GM23248 (cell line): ENCODE measurements at places on chromosomes 7 and 10. TPM values are rescaled to one million over a fixed set of nuclear protein-coding genes. Genes with fewer than 3 reads are reported as not detected.

The CCL24 gene
- not detected in 2 replicates for total RNA-seq

The FKBP6 gene
- total RNA-seq: not detected in 2 replicates

The KBTBD2 gene
- total RNA-seq: 31.1 and 33.1 TPM in 2 replicates

The OR2A5 gene
- total RNA-seq: not detected in 2 replicates

The CCL26 gene
- total RNA-seq: not detected in 2 replicates

The SMO gene
- total RNA-seq: 14.7 and 16.3 TPM in 2 replicates

The PTN gene
- total RNA-seq: 8.1 and 8.3 TPM in 2 replicates

The TWNK gene
- total RNA-seq: 3.4 and 4.4 TPM in 2 replicates

The STOX1 gene
- 0.25 TPM in 1 of 2 replicates, not detected in the other for total RNA-seq

The LRRC18 gene
- not detected in 2 replicates for total RNA-seq

The FASTK gene
- total RNA-seq: 141 and 145 TPM in 2 replicates

The USP54 gene
- 4.2 and 18.5 TPM in 2 replicates for total RNA-seq

The METTL27 gene
- 3.5 and 5.3 TPM in 2 replicates for total RNA-seq

The ABHD11 gene
- total RNA-seq: 8.9 and 20.8 TPM in 2 replicates

The ANK3 gene
- total RNA-seq: 0.54 TPM in 1 of 2 replicates, not detected in the other

The OR2A42 gene
- total RNA-seq: 0.25 and 0.32 TPM in 2 replicates

The MINDY4 gene
- 1.8 and 3.5 TPM in 2 replicates for total RNA-seq

GRCh38 chr10:21304198-21304597 is 221.3 kb downstream of the SKIDA1 start:
- DNase-seq: no peak
- H3K4me3 ChIP-seq: no peak overlapping the region

DNA sequence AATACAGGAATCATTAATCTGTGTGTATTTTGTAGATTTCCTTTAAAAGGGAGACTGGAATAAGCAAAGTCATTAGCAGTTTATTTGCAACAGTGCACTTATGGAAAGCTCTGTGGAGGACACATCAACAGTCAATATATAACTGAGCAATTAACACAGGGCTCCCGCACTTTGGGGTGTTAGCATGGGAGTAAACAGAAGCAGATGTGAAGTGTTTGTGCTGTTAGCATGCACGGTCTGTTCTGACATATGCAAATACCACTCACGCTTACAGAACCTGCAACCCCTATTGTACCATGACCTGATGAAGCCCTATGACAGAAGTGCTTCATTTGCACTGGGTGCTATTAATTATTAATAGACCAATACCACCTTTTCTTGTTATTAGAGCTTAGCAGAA is 118.9 kb downstream of the PPP1R3A start:
- H3K4me3 ChIP-seq: no peak overlapping the region
- no peaks in the 10 kb centered on the region for H3K27me3 ChIP-seq
- H3K4me1 ChIP-seq: peaks cover 18% of the 10 kb centered on the region
- no peak overlapping the region for H3K27ac ChIP-seq
- H3K36me3 ChIP-seq: no peaks in the 10 kb centered on the region
- no peak for DNase-seq

DNA sequence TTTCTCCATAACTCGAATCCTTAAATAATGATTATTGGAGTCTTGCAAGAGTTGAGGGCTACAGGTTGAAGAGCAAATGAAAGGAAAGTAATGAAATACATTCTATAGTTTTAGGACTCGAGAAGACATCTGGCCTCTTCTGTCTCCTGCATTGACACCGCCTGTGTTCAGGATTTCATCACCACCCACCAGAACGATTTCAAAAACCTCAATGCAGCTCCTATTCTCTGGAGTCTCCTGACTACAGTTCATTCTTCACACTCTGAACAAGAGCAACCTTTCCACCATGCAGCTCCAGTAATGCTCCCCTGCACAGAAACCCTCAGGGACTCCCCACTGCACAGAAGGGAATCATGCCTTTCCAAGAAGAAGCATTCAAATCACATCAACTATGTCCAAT is 5.5 kb downstream of the IL15RA start:
- H3K36me3 ChIP-seq: no peaks in the 10 kb centered on the region
- H3K27me3 ChIP-seq: no peaks in the 10 kb centered on the region
- no peak overlapping the region for H3K27ac ChIP-seq
- peaks cover 4% of the 10 kb centered on the region; the same call in 1 of the 2 replicates for H3K4me1 ChIP-seq
- no peak overlapping the region for H3K4me3 ChIP-seq

DNA sequence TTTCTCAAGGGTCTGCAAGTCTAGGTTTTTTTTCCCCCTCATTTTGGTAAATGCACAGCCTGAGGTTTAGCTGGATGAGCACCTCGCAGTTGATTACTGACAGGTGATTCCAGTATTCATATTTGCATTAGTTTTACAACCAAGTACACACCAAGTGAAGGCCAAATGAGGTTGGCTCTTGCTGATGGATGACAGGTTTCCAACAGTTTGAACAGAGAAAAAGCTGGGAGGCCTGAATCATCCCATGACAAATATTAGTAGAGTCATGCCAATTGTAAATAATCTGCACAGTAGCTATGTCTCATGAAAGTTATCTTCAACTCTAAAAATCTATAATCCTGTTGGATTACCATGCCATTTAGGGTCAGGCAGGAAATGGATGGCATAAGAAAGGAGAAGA is 399.8 kb downstream of the HTR7 start:
- H3K36me3 ChIP-seq: no peaks in the 10 kb centered on the region
- no peak overlapping the region for H3K27ac ChIP-seq
- DNase-seq: no peak
- no peak overlapping the region for H3K4me3 ChIP-seq
- no peaks in the 10 kb centered on the region for H3K27me3 ChIP-seq

DNA sequence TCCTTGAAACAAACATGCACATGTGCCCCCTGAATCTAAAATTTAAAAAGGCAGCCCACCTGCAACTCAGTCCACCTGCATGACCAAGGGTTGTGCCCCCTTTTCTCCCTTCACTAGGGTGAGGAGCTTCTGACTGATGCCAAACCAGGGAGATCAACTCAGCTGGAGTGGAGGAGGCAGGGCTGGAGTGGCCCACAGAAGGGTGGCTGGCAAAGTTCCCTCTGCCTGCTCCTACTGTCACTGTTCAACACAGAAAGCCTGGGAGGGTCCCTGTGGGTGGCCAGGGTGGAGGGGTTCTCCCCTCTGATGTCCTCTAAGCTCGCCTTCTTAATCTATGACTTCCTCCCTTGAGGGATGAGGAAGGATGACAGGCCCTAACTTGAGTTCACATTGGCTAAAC is 55.7 kb upstream of the ANTXRL start:
- H3K36me3 ChIP-seq: no peaks in the 10 kb centered on the region
- H3K4me3 ChIP-seq: no peak overlapping the region
- no peak overlapping the region for H3K27ac ChIP-seq
- no peaks in the 10 kb centered on the region for H3K4me1 ChIP-seq
- DNase-seq: no peak

DNA sequence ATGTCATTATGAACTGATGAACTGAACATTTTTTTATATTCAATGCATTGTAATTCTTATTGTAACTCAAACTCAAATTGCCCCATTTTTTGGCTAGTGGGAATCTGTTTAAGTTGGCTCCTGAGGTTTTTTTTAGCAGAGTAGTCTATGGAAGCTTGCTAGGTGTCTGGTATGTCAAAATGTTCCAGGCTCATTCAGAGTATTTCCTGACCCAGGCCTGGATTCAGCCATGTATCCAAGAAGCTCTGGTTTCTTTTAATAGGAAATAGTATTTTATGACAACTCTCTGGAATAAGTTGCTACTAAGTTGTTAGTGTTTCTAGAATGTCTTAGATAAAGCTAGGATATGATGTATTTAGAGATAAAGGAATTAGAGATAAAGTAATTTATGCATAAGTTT is 288.0 kb downstream of the ARL4A start:
- no peak overlapping the region for H3K27ac ChIP-seq
- no peaks in the 10 kb centered on the region for H3K4me1 ChIP-seq
- H3K36me3 ChIP-seq: no peaks in the 10 kb centered on the region
- no peak overlapping the region for H3K4me3 ChIP-seq
- DNase-seq: no peak

DNA sequence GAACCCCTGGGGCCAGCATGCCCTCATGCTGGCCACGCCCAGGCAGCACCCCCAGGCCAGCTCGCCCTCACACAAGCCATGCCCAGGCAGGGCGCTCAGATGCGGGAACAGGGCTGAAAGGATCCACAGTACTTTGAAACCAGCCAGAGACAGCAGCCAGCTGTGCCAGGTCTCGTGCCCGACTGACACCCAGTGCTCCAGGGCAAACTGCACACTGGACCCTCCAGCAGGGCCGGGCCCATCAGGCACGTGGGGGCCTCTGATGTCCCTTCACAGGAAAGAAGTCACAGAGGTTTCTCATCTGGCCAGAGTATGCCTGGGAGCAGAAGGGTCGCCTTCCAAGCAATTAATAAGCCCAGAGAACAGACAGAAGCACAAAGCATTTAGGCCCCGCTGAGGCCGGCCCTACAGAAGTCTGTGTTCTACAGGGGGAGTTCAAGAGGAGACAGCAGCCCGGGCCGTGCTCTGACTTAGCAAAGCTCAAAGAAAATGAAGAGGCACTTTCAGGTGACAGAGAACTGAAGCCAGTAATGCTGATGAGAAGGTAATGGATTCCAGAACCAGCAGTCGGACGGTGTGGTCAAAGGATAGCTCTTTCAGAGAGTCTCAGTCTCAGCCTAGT is 21.4 kb downstream of the MAD1L1 start:
- H3K27me3 ChIP-seq: no peaks in the 10 kb centered on the region
- no peak for DNase-seq
- no peaks in the 10 kb centered on the region for H3K36me3 ChIP-seq
- H3K27ac ChIP-seq: no peak overlapping the region
- H3K4me1 ChIP-seq: no peaks in the 10 kb centered on the region

DNA sequence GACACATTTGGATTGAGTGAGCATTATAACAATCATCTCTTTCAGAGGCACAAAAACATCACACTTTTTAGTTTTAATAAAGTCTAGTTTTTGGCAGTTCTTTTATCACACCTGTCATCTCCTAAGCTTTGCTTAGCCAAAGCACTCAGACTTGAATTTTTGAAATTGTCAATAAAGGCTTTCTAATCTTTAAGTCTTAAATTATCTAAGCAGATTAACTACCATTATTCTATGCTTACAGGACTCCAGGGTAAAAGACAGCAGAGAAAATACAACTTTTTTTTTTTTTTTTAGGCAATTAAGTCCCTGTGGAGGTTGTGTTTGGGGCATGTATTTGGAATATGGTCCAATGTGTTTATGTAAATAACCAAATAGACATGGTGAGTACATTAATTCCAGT is 17.6 kb upstream of the DLX6 start:
- H3K4me3 ChIP-seq: no peak overlapping the region
- DNase-seq: no peak
- H3K36me3 ChIP-seq: no peaks in the 10 kb centered on the region
- H3K27me3 ChIP-seq: peaks cover 65% of the 10 kb centered on the region

GRCh38 chr7:141558544-141559183 is 7.5 kb downstream of the AGK start:
- H3K27me3 ChIP-seq: no peaks in the 10 kb centered on the region
- H3K4me3 ChIP-seq: no peak overlapping the region
- peaks cover 12% of the 10 kb centered on the region for H3K4me1 ChIP-seq
- no peak overlapping the region for H3K27ac ChIP-seq

- H3K4me3 ChIP-seq: no peak overlapping the region
- no peak for DNase-seq
- H3K4me1 ChIP-seq: peaks cover 17% of the 10 kb centered on the region
- H3K27me3 ChIP-seq: no peaks in the 10 kb centered on the region
- H3K36me3 ChIP-seq: no peaks in the 10 kb centered on the region
Observed at GRCh38 chr10:62912086-62912485, 95.9 kb upstream of the EGR2 start.

GRCh38 chr10:124587811-124588211 is 126.2 kb downstream of the LHPP start:
- no peak for DNase-seq
- H3K36me3 ChIP-seq: no peaks in the 10 kb centered on the region
- H3K27ac ChIP-seq: no peak overlapping the region
- no peaks in the 10 kb centered on the region for H3K27me3 ChIP-seq
- H3K4me1 ChIP-seq: no peaks in the 10 kb centered on the region

GRCh38 chr7:50954245-50954644 is 171.5 kb upstream of the GRB10 start:
- H3K36me3 ChIP-seq: no peaks in the 10 kb centered on the region
- H3K4me3 ChIP-seq: no peak overlapping the region
- H3K4me1 ChIP-seq: no peaks in the 10 kb centered on the region; the same call in 1 of the 2 replicates
- no peak overlapping the region for H3K27ac ChIP-seq
- H3K27me3 ChIP-seq: peaks cover 19% of the 10 kb centered on the region; the same call in 1 of the 2 replicates

- H3K27ac ChIP-seq: no peak overlapping the region
- H3K27me3 ChIP-seq: peaks cover 42% of the 10 kb centered on the region
Observed at GRCh38 chr7:30965372-30965771, 1.6 kb downstream of the GHRHR start.

DNA sequence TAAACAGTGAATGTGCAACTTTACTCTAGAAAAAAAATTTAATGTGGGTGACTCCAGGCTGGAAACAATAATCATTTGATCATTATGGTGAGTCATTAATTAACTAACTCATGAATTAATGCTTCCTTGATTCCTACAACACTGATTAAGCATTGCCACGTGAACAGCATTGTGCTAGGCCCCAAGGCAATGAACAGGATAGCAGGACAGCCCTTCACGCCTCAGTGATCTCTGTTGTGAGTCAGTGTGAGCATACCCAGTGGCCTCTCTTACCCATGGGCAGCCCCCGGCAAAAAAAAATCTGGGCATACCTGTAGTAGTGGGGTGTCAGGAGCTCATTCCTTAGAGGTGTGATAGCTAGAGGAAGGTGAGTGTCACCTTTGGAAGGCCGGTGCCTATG is 76.0 kb downstream of the DENND2A start:
- no peaks in the 10 kb centered on the region for H3K36me3 ChIP-seq
- peak overlapping the region; percentile 78 for H3K27ac ChIP-seq
- no peak overlapping the region for H3K4me3 ChIP-seq
- peak; percentile 68 for DNase-seq
- no peaks in the 10 kb centered on the region for H3K27me3 ChIP-seq

- DNase-seq: no peak
- no peaks in the 10 kb centered on the region for H3K27me3 ChIP-seq
- H3K36me3 ChIP-seq: no peaks in the 10 kb centered on the region
- H3K4me1 ChIP-seq: peaks cover 29% of the 10 kb centered on the region
Observed at GRCh38 chr10:87703771-87704170, 44.1 kb downstream of the PAPSS2 start.

DNA sequence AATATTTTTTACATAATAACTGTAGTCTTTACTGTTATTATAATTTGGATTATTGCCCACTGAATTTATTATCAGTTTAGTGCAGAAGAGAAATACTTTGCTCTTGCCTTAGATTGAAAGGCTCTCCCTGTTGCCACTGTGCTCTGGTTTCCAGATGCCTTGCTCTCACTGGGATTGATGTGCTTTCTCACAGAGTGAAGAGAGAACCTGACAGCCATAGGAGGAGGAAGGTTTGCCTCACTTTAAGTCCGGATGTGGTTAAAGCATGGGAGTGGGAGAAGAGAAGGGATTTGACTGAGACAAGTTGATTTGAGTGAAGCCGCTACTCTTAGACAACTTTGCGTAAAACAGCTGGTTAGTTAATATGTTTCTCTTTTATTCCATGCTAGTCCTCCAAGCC is 68.2 kb upstream of the RPA3 start:
- H3K4me3 ChIP-seq: no peak overlapping the region
- no peaks in the 10 kb centered on the region for H3K4me1 ChIP-seq
- no peaks in the 10 kb centered on the region for H3K27me3 ChIP-seq
- H3K36me3 ChIP-seq: no peaks in the 10 kb centered on the region

- no peak for DNase-seq
- no peak overlapping the region for H3K4me3 ChIP-seq
- H3K27me3 ChIP-seq: no peaks in the 10 kb centered on the region
- H3K27ac ChIP-seq: no peak overlapping the region
- no peaks in the 10 kb centered on the region for H3K4me1 ChIP-seq
Observed at GRCh38 chr7:77710861-77711260, 14.6 kb downstream of the RSBN1L start.

- H3K36me3 ChIP-seq: no peaks in the 10 kb centered on the region
- no peak overlapping the region for H3K4me3 ChIP-seq
- H3K27ac ChIP-seq: no peak overlapping the region
- H3K27me3 ChIP-seq: no peaks in the 10 kb centered on the region
- DNase-seq: no peak
Observed at GRCh38 chr10:112999102-112999501, 49.1 kb downstream of the TCF7L2 start.
